ENCODE measurements at places on chromosomes 7 and 10. TPM values are rescaled to one million over a fixed set of nuclear protein-coding genes. Genes with fewer than 3 reads are reported as not detected.

DNA sequence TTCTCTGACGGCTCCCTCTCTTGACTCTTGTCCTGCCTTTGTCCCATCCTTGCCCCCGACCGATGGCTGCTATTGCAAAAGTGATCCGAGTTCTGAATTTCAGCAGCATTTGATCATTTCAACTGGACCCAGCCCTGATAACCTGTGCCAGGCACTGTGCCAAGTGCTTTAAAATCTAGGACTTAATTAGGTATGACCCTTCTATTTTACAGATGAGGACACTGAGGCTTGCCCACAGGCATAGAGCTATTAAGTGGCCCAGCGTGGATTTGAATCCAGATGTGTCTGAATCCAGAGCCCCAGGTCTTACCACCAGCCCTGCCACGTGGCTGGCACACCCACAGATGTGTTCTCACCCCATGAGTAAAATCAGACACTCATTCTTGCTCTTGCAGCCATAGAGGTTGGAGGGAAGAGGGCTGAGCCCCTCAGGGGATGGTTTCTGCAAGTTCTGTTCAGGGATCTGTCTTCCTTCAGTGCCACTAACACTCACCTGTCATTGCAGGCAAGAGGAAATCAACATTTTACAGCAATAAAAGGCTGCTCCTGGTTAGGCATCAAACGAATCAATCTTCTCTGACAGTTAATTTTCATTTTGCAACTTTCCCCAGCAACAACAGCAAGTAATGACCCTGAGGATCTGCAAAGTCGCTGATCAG lies 101.2 kb downstream of the GRID1 start:
- no peak for DNase-seq

- no peak for DNase-seq
Measured at GRCh38 chr10:14681305-14681704, 93.4 kb downstream of the FAM107B start.

DNA sequence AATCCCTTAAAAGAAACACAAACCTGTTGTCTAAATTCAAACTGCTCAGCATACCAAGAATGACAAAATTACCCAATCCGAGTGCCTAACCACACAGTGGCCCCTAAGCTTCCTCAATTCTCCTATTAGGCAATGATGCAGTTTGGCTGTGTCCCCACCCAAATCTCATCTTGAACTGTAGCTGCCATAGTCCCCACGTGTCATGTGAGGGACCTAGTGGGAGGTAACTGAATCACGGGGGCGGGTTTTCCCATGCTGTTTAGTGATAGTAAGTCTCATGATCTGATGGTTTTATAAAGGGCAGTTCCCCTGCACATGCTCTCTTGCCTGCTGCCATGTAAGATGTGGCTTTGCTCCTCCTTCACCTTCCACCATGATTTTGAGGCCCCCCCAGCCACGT lies 21.9 kb downstream of the PSAP start:
- DNase-seq: no peak

- DNase-seq: no peak
Measured at GRCh38 chr7:15801041-15801440, 114.6 kb upstream of the MEOX2 start.

GRCh38 chr10:106504536-106504935 lies 660.0 kb downstream of the SORCS1 start:
- no peak for DNase-seq

GRCh38 chr7:156836443-156836842 lies 56.5 kb downstream of the LMBR1 start:
- no peak for DNase-seq

DNA sequence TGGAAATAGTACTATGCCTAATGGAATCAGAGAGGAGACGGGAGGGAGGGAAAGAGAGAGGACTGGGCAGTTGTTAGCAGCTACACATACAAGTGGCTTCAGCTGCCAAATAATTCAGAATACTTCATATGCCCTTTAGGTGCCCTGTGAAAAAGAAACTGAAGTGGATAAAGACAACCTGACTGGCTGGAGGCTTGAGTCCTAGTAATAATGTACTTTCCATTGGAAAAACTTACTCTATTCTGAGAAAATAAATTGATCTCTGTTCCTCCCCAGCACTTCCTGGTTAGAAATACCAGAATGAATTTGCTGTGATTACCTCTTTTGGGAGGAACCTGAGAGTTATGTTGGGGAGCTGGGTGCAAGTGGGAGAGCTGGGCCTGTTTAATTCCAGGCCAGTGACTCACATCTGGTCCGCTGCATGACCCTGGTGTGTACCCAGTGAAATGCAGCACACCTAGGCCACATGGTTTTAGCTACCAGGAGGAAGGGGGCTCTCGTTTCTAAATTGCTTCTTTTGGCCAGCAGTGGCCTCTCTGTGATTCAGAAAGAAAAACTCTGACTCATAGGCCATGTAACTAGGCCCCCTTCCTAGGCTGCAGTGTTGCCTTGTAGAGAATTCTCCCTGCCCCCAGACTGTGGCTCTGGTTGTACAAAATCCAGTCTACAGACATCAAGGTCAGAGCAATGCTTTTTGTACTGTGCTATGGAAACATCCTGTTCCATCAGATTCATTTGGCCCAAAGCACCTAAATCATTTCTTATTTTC lies 6.5 kb downstream of the AGFG2 start:
- DNase-seq: no peak

- DNase-seq: no peak
Measured at GRCh38 chr7:107051376-107051775, 6.9 kb downstream of the PRKAR2B start.

DNA sequence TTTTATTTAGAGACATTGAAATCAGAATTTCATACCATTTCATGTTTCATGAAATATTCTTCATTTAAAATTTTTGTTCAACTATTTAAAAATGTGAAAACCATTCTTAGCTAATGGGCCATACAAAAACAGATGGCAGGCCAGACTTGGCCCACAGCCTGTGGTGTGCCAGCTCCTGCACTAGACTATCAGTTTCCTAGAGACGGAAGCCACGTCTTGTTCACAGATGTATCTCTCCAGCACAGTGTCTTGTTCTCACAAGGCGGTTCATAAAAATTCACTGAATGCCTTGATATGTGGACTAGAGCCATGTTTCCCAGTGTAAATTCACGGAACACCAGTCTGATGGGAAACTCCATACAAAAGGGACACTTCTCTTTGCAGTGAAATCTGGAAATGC lies 216.0 kb downstream of the KCNMA1 start:
- DNase-seq: no peak

GRCh38 chr10:112289373-112290053 lies 6.3 kb downstream of the TECTB start:
- DNase-seq: no peak

DNA sequence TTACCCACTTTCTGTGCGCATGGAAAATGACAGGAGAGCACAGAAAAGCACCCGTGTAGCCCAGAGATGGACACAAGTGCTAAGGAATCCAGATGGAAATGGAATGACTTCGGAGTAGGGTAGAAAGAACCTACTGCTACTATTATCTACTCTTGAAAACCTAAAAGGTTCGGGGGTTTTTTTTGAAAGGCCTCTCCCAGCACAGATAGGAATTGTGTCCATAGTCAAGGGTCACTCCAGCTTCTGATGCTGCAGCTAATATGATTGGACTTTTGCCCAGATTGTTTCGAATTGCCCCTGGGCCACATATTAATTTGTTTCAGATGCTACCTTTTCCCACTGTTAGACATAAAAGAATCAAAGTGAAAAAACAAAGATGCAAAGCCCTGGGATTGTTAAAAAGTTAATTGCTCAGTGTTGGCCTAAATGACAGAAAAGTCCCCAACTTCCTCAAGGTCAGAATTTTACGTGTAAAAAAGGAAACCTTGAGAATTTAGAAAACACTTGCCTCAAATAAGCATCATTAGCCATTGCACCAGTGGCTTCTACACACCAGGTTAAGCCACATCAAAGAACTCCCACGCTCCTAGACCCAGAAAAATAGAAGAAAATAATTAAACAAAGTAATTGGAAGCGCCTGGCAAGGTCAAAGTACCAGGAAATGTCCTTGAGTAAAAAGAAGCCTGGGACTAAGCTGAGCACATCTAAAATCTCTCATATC lies 40.8 kb upstream of the INSIG1 start:
- DNase-seq: no peak

DNA sequence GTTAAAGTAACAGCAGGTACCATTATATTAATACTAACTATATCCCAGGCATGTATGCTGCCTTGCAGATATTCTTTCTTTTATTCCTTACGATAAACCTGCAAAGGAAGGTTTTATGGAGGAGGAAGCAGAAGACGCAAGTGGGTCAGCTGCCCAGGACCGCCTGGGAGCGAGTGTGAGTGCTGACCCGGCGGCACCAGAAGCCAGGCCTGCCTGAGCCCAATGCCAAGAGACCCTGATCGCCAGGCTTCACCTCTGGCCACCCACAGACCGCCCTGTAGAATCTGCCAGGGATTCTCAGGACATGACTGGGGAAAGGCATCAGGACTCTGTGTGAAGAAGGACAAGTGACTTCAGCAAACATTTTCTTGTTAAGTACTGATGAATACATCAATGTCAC lies 26.3 kb downstream of the PITRM1 start:
- no peak for DNase-seq

DNA sequence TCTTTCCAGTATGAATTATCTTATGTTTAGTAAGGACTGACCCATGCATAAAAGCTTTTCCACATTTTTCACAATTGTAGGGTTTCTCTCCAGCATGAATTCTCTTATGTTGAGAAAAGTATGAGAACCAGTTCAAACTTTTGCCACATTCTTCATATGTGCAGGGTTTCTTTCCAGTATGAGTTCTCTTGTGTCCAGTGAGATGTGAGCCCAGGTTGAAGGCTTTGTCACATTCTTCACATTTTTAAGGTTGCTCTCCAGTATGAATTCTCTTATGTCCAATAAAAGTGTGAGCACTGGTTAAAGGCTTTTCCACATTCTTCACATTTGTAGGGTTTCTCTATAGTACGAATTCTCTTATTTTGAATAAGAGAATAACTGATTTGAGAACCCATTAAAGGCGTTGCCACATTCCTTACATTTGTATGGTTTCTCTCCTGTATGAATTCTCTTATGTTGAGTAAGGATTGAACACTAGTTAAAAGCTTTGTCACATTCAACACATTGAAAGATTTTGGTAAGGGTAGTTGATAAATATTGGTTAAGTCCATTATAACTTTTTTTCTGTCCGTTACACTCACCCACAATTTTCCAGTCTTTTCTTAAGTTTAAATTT lies 911.0 kb upstream of the ZNF722 start:
- DNase-seq: no peak

DNA sequence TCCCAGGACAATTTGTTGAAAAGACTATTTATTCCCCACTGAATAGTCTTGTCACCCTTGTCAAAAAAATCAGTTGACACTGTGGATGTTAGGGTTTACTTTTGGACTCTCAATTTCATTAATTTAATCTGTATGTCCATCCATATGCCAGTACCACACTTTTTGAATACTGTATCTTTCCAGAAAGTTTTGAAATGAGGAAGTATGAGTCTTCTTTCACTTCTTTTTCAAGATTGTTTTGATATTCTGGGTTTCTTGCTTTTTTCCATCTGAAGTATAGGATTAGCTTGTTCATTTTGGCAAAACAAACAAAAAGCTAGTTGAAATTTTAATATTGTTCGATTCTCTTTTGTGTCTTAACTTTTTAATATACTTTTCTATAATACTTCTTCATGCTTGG lies 21.7 kb downstream of the KLHDC10 start:
- no peak for DNase-seq

- DNase-seq: no peak
Measured at GRCh38 chr7:148395352-148395811, 195.2 kb upstream of the C7orf33 start.

DNA sequence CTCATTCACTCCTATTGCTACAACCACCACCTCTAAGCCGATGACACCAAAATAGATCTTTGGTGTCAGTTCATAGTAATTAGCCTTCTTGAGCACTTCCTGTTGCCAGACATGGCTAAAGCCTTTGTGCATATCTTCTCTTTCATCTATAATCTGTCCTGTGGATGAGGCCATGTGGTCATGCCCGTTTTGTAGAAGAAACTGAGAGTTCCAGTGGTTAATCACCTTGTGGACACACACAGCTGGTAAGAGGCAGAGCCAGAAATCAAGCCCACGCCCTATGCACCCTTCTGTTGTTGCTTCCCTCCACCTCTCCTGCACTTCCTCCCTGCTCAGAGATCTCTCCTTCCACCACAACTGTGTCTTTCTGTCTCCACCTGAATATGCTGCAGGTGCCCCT lies 285.1 kb upstream of the PFKP start:
- no peak for DNase-seq

DNA sequence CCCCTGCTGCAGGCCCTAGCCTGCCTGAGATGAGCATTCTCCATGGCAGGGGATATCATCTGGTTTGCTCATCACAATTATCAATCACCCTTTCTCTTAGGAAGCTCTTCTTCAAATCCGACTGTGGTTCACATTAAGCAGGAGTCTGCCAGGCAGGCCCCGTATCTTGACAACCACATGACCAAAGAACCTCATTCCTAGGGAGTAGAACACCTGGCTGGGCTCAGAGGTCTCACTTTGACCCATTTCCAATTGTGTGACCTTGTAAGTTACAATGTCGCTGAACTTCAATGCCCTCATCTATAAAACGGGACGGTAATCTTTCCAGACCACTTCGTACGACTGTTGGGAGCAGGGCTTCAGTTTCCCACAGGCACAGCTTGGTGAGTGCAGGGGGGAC lies 156.4 kb upstream of the PCBD1 start:
- DNase-seq: no peak

GRCh38 chr7:112873831-112874553 lies 83.8 kb upstream of the TMEM168 start:
- DNase-seq: no peak

DNA sequence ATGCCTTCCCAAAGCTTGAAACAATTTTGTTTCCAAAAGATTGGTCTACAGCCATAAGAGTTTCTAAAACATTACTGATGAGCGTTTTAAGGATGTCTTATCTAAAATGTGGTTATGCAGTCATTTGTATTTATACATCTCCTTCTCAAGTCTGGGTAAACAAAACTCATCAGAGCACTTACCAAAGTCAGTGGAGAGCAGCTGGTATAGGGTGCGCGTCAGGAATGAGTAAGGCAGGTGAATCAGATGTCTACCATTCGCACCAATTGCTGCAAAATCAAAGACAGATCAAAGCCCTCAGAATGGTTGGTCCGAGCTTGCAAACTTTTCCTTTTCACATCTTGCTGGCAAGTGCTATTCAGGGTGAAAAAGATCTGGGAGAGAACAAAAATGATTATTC lies 65.6 kb upstream of the FAM171A1 start:
- DNase-seq: no peak

DNA sequence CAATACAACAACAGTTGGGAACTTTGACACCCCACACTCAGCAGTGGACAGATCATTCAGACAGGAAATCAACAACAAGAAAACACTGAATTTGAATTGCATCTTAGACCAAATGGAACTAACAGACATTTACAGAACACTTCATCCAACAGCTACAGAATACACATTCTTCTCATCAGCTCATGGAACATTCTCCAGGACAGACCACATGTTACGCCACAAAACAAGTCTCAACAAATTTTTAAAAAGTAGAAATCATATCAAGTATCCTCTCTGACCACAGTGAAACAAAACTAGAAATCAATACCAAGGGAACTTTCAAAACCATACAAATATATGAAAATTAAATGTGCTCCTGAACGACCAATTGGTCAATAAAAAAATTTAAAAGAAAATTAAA lies 212.3 kb downstream of the DNAJC1 start:
- DNase-seq: no peak

The CCL26 gene
- not detected for total RNA-seq

The PITX3 gene
- total RNA-seq: not detected

The HDAC9 gene
- 28.3 TPM for total RNA-seq

The HHEX gene
- not detected for total RNA-seq

The ATRNL1 gene
- 44.1 TPM for total RNA-seq

The CPA2 gene
- total RNA-seq: 0.55 TPM

The GIMAP8 gene
- not detected for total RNA-seq

The ZNF394 gene
- 19.5 TPM for total RNA-seq

The TMEM236 gene
- total RNA-seq: 0.05 TPM

The EFCAB10 gene
- total RNA-seq: 0.70 TPM

The ASL gene
- 23.0 TPM for total RNA-seq

The TDRD1 gene
- not detected for total RNA-seq
